Stimulated activated CD4-positive, alpha-beta T cell treated with anti-CD3 and anti-CD28 coated beads, Interleukin-15, amount 100 ng/mL, for 24 hours (primary cell): ENCODE measurements at places on chromosomes 6 and 20.

GRCh38 chr6:170271771-170272314, 19.0 kb downstream of the DLL1 start:
- peak; percentile 89 for DNase-seq

- DNase-seq = peak; percentile 7
Measured at GRCh38 chr6:108630050-108630714, 69.5 kb downstream of the FOXO3 start.

GRCh38 chr20:12311094-12311865, 393.6 kb downstream of the BTBD3 start:
- no peak for DNase-seq

- no peak for DNase-seq
Measured at GRCh38 chr20:618980-619379, 8.9 kb upstream of the TCF15 start.

DNA sequence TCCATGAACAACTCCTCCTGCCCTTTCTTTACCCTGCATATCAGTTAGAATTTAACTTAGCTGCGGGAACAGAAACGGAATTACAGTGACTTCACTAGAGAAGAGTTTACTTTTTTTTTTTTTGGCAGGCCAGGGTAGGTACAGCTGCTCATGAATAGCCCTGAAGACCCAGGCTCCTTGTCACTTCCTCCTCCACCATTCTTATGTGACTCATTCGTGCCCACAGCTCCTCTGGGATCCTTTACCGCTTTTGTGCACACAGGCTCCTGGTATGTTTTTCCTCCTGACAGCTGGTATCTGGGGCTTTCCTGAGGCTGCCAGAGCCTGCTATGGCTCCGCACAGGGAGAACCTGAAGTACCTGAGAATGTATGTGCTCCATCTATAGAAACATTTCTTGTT, 3.9 kb upstream of the KCNS1 start:
- no peak for DNase-seq

DNA sequence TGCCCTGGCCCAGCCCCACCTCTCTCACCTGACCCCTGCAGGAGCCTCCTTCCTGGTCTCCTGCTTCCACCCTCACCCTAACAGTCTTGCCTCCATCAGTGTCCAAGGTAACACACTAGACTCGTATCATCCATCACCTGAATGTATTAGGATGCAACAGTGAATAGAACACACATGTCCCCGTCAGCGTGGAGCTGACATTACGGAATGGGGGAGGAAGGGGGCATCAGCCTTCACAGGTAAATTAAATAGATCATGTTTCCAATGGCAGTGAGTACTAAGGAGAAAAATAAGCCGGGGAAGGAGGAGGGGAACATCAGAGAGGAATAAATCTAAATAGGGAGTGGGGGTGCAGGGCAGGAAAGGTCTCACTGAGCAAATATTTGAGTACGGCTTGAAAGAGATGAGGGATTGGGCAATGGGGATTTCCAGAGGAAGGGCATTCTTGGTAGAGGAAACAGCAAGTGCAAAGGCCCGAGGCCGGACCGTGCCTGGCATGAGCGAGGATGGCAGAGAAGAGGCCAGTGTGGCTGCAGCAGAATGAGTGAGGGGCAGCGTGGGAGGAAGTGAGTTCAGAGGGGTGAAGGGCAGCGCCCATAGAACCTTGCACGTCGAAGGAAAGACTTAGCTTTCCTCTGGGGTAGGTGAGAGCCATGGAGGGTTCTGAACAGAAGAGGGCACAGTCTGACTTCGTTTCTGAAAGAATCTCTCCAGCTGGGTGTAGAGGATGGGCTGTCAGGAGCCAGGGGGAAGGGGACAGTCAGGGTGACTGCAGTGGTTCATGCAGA, 110.1 kb upstream of the PTPN1 start:
- DNase-seq = no peak

DNA sequence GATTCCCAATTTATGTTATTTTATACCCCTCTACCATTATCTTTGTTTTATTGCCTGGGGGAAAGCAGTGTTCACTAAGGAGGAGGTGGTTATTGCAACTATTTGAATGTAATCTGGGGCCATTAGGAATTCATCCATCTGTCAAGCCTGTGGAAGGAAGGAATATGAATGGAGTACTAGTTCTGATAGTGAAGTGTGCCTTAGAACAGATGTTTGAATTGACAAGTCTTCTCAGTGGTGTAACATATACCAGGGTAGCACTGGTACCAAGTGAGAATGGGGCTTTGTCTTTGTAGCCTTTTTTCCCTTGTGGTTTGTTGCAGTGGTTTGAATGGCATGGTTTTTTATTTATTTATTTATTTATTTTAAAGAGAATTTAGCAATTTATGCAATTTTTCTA, 27.9 kb upstream of the HDAC2 start:
- DNase-seq = no peak

DNA sequence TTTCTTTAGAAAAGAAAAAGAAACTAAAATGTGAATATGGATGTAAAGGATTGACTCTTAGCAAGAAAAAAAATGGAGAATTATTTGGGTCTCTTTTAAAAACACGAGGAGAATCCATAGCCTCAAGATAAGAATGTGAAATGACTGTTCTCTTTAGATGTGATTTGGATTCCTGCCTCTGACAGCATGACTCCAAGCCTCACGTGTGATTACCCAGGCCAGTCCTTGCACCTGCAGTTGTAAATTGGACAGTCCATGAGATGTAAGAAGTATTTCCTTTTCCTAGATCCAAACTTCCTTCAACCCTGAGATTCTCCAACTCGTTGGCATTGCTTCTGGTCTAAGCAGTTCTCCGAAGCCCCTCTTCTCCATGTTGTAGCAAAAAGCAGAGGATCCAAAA, 31.9 kb downstream of the SLC2A12 start:
- no peak for DNase-seq

DNA sequence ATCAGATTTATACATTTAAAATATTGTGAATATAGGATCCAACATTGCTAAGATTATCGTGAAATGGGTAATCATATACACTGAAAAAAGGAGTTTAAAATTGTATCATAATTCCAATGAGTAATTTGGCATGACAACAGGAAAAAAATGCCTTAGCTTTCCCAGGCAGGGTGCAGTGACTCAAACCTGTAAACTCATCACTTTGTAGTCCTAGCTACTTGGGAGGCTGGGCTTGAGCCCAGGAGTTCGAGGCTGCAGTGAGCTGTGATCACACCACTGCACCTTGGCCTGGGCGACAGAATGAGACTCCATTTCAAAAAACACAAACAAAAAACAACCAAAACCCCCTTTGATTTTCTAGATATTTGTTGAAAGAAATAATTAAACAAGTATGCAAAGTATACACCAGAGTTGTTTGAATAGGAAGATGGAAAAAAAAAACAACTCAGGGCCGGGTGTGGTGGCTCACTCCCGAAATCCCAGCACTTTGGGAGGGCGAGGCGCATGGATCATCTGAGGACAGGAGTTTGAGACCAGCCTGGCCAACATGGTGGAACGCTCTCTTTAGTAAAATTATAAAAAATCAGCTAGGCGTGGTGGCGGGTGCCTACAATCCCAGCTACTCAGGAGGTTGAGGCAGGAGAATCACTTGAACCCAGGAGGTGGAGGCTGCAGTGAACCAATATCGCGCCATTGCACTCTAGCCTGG, 98.7 kb downstream of the TRERF1 start:
- DNase-seq = no peak

DNA sequence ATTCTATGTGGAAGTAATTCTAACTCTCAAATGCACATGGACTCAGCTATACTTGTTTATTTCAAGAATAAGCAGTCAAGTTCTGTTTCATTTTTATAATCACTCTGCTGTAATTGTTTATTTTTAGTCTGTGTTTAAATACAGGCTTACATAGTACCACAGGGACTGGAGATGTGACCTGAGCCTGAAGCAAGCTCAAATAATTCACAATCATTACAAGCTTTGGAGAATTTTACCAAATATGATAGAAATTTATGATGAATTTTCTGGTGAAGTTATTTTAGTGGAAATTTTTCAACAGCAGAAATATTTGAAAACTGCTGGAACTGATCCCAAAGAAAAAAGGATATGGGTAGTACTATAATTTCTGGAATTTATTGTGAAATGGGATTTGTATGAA, 41.6 kb upstream of the DSE start:
- DNase-seq = no peak

- no peak for DNase-seq
Measured at GRCh38 chr6:83838727-83839126, 14.4 kb upstream of the RIPPLY2 start.

GRCh38 chr6:125481056-125481455, 179.3 kb upstream of the HDDC2 start:
- no peak for DNase-seq

DNA sequence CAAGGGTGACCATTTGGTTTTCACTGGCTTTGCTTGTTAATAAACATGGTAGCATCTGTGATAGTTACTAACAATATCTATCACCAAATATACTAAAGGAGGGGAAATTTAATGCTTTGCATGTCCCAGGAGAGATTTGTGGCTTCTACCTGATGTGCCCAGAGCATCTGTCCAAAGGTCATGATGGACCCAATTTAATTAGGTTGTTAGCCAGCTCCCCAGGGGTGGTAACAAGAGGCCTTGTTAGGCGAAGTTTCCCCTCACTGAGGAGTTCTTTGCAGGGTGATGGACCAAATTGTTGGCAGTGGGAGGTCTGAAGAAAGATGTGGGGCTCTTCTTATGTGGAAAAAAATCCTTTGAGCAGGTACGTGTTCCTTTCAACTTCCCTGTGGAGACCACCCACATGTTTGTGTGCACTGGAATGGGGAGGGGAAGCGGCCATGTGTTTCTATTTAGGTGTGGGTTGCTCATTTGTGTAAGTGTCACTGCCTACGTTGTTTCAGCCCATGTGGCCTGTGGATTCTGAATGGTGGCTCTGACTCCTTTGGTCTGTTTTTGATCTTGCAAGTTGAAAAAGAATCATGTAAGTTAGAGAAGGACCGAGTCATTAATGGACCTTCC, 137.6 kb downstream of the CLIC5 start:
- no peak for DNase-seq

GRCh38 chr6:45901767-45902650, 113.7 kb downstream of the CLIC5 start:
- no peak for DNase-seq

- DNase-seq = no peak
Measured at GRCh38 chr6:41818271-41819054, 31.0 kb downstream of the TOMM6 start.

DNA sequence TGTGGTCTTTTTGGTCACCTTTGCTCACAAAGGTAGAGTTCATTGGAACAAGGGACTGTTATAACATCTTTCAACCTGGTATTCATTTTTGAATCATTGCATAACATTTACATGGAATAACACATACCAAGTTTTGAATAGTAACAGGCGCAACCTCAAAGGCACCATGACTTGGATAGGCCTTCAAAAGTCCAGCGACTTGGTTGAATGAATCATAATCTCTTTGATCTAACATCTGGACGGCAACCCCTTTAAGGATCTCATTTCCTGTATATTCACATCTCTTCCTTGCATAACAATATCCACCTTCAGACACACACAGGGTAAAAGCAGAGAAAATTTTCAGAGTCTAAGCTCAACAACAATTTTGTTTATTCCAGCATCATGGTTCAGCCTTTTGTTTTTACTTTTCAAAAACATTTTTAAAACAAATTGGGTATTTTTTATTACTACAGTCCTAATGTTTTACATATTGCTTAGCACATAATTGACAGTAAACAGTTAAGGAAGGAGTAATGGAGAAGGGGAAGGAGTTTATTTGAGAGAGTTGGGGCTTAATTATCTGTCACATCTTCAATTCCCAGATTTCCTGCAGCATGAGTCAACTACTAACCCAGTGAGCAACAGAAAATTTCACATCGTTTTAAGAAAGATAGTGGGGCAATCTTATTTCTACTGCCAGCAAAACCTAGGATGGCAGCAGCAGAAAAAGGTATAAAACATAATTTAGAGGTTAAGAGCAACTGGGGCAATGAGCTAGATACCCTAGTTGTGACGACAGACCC, 41.8 kb upstream of the F13A1 start:
- no peak for DNase-seq

GRCh38 chr6:81362246-81362645, 390.2 kb downstream of the TENT5A start:
- DNase-seq = no peak

- DNase-seq = no peak
Measured at GRCh38 chr6:68114463-68115047, 520.5 kb upstream of the ADGRB3 start.

DNA sequence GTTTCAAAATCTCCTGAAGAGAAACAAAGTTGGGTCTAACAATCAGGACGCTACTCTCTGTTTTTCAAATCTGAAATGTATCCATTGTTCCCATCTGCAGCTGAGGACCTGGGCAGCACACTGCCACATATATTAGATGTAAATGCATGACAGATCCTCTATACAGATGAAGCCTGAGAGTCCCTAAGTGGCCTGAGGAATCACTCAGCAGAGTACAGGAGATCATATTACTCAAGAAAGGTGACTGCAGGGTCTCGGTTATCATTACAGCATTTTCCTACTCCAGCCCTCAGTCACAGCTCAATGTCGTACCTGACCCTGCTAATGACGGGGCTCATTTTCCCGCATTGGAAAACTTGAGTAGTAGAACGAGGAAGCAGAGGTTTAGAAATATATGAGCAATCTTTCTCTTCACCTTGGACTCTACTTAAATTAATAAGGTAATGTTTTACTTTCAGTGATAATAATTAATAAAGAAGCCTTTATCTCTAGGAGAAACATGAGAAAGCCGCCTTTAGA, 256.2 kb upstream of the IRAK1BP1 start:
- DNase-seq = no peak

- no peak for DNase-seq
Measured at GRCh38 chr6:13367396-13367795, 39.1 kb upstream of the TBC1D7 start.

- DNase-seq = no peak
Measured at GRCh38 chr6:143125455-143125854, 64.8 kb downstream of the AIG1 start.

GRCh38 chr6:113451049-113451448, 406.1 kb upstream of the MARCKS start:
- DNase-seq = no peak

- DNase-seq = no peak
Measured at GRCh38 chr6:128560966-128561365, 40.6 kb upstream of the PTPRK start.

DNA sequence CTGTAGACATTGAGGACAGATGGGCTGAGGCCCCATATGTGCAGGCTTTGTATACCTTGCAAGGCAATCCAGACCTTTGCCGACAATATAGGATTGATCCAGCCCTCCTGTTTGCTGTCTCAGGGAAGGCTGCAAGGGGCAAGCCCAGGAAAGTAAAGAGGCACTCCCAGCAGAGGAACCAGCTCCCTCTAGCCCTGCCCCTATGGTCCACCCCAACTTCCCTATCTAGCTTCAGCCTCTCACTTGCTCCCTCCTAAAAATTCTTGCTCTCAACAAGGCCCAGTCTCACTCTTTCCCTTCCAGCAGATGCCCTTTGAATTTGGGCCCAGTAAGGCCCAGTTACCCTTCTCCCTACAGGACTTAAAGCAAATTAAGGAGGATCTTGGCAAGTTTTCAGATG, 92.6 kb downstream of the JARID2 start:
- no peak for DNase-seq

- no peak for DNase-seq
Measured at GRCh38 chr6:551829-552350, 105.0 kb downstream of the HUS1B start.

- peak; percentile 53 for DNase-seq
Measured at GRCh38 chr6:36769676-36770499, 69.4 kb downstream of the CPNE5 start.
